Stimulated activated CD8-positive, alpha-beta memory T cell treated with anti-CD3 and anti-CD28 coated beads, Interleukin-4, amount 100 ng/mL, for 1 hour (primary cell): ENCODE measurements at places on chromosomes 13 and 19.
A peak's percentile ranks its signal among the peaks of the same experiment; 100 is the strongest.

DNA sequence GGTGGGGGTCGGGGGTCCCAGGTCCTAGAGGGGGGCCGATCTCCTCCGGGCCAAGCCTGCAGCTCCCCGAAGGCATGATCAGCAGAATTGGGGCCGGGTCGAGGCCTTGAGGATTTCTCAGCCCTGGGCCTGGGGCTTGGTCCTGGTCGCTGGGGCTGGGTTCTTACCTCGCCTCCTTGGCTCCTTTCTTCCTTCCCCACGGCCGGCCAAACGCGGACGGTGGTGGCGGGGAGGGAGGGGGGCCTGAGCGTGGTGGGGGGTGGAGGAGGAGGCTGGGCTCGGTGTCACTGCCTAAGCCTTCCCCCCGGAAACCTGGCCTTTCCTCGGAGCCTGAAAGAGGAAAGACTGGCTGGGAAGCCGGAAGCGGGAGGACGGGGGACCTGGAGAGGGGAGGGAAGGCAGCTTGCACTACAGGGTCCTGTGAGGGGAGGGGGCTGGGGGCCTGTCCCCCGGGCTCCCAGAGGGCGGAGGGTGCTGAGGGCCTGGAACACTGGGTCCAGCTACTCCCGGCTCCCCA lies at the start of gene ZNF579:
TSS of gene ZNF579 (minus strand) at position 221 of the 517 bp plus-strand sequence. CDS start 1,209 bp downstream, outside the sequence.
- DNase-seq, result peak; percentile 47

- no peak for DNase-seq
Observed at GRCh38 chr13:37365496-37365895, 233.1 kb downstream of the POSTN start.

- no peak for DNase-seq
Observed at GRCh38 chr13:24574847-24575246, 62.3 kb upstream of the PARP4 start.

- DNase-seq, result no peak
Observed at GRCh38 chr13:50527612-50528509, 315.6 kb downstream of the DLEU7 start.

- peak; percentile 3 for DNase-seq
Observed at GRCh38 chr19:52270266-52270885, 989 bp downstream of the ZNF766 start.
